ENCODE measurements at places on chromosomes 1 and 21.
A peak's percentile ranks its signal among the peaks of the same experiment; 100 is the strongest.

DNA sequence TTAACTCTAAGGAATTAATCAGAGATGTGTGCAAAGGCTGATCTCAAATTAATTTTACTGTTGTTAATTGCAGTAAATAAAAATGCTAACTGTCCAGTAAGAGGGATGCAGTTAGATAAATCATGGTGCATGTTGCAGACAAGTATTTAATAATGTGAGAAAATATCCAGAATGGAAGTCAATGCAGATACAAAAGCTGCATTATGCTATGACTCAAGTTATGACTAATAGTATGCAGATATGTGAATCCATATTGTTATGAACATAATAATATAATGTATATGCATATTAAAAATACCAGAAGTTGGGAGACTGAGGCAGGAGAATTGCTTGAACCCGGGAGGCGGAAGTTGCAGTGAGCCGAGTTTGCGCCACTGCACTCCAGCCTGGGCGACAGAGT, 21.4 kb downstream of the RNASEL start:
- no peaks in the 10 kb centered on the region for H3K36me3 ChIP-seq
- no peak for DNase-seq
- H3K27ac ChIP-seq, result no peak overlapping the region
- H3K4me3 ChIP-seq, result no peak overlapping the region
- no peaks in the 10 kb centered on the region for H3K4me1 ChIP-seq
- no peaks in the 10 kb centered on the region for H3K27me3 ChIP-seq

GRCh38 chr21:28089599-28090441, 902.9 kb downstream of the LTN1 start:
- H3K36me3 ChIP-seq, result no peaks in the 10 kb centered on the region
- H3K27me3 ChIP-seq, result no peaks in the 10 kb centered on the region
- H3K27ac ChIP-seq, result no peak overlapping the region
- H3K4me1 ChIP-seq, result no peaks in the 10 kb centered on the region
- no peak for DNase-seq
- H3K4me3 ChIP-seq, result no peak overlapping the region

- H3K27me3 ChIP-seq, result no peaks in the 10 kb centered on the region
- no peak overlapping the region for H3K4me3 ChIP-seq
- DNase-seq, result no peak
- no peak overlapping the region for H3K27ac ChIP-seq
These were observed 128.9 kb upstream of the ATP1B1 start for GRCh38 chr1:168977618-168978017.

GRCh38 chr21:33949516-33950430, 34.2 kb upstream of the ATP5PO start:
- H3K27me3 ChIP-seq, result no peaks in the 10 kb centered on the region
- H3K27ac ChIP-seq, result peak overlapping the region; percentile 99
- peak overlapping the region; percentile 14 for H3K4me3 ChIP-seq

DNA sequence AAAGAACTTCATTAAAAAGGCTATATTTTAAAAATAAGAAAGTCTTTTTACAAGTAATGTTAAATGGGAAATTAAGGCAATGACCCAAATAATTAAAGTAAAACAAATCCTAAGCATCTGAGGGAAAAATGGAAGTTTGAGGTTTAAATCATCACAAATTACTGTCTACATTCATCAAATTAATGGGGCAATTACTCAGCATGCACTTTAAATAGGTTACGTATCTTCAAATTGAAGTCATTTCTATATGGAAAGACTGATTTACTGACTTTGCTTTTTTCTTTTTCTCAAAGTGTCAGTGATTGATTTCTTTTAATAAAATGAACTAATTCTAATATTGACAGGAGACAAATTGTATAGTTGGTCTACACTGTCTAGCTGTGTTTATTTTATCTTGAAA, 1452.3 kb downstream of the NCAM2 start:
- no peak overlapping the region for H3K4me3 ChIP-seq
- no peaks in the 10 kb centered on the region for H3K4me1 ChIP-seq
- no peaks in the 10 kb centered on the region for H3K36me3 ChIP-seq
- no peak overlapping the region for H3K27ac ChIP-seq

DNA sequence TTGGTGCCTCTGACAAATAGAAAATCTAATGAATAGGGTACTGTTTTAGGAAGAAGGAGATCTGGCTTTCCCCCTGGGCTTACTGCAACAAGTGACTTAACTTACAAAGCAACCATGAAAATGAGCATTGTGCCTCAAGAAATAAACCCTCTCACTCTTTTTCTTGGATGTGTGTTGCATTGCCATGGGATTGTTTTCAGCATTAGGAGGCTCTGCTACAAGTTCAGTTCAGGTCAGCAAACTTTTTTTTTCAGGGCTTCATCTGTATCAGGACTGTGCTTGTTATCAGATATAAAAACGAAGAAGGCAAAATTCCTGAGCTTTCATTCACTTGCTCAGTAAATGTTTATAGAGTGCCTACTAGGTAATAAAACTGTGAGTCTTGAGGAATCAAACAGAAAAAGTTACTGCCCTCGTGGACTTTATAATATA, 37.8 kb upstream of the DOCK7 start:
- DNase-seq, result no peak
- no peak overlapping the region for H3K27ac ChIP-seq
- no peaks in the 10 kb centered on the region for H3K27me3 ChIP-seq
- H3K4me1 ChIP-seq, result no peaks in the 10 kb centered on the region
- H3K36me3 ChIP-seq, result no peaks in the 10 kb centered on the region

- H3K4me3 ChIP-seq, result no peak overlapping the region
- H3K27ac ChIP-seq, result no peak overlapping the region
- H3K4me1 ChIP-seq, result no peaks in the 10 kb centered on the region
- no peak for DNase-seq
- peaks cover 18% of the 10 kb centered on the region for H3K36me3 ChIP-seq
These were observed 65.2 kb downstream of the OLFML2B start for GRCh38 chr1:161958425-161958824.
